ENCODE measurements at places on chromosomes 3 and 15. TPM values are rescaled to one million over a fixed set of nuclear protein-coding genes. Genes with fewer than 3 reads are reported as not detected.

PIK3CA gene
- total RNA-seq = 21.7 TPM

GATA2 gene
- total RNA-seq = 37.0 TPM

DNA sequence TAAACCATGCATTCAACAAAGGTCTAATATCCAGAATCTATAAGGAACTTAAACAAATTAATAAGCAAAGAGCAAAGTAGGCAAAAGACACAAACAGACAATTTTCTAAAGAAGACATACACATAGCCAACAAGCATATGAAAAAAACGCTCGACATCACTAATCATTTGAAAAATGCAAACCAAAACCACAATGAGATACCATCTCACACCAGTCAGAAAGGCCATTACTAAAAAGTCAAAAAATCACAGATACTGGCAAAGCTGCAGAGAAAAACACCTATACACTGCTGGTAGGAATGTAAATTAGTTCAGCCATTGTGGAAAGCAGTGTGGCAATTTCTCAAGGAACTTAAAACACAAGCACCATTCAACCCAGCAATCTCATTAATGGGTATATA lies 53.8 kb downstream of the FSIP1 start:
- DNase-seq = no peak

GRCh38 chr3:20396335-20396734 lies 210.3 kb upstream of the SGO1 start:
- no peak for DNase-seq

DNA sequence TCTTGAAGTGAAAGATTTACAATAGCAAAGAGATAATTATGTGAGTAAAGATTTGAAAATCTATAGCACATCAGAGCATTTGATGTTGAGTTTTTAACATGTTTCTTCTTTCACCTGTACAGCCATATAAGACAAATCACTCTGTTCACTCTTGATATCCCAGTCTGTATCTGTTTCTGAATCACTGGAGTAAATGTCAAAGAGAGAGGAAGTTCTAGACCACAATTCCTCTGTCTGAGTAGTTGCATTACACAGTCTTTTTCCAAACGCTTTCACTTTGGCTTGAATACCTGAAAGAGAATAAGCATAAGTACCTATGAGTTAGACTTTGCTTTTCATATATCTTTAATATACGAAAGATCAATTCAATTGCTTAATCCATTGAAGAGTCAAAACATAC lies 9.9 kb downstream of the THAP10 start:
- no peak for DNase-seq

- no peak for DNase-seq
These were observed 6.6 kb downstream of the ISG20 start for GRCh38 chr15:88645171-88646087.
